NCI-H1417 (cell line): ENCODE measurements at places on chromosomes 16 and 17.

- no peak for DNase-seq
Observed at GRCh38 chr16:85888405-85889331, 10.3 kb upstream of the IRF8 start.

GRCh38 chr17:60127068-60128064 lies 22.4 kb upstream of the CA4 start:
- DNase-seq = no peak

DNA sequence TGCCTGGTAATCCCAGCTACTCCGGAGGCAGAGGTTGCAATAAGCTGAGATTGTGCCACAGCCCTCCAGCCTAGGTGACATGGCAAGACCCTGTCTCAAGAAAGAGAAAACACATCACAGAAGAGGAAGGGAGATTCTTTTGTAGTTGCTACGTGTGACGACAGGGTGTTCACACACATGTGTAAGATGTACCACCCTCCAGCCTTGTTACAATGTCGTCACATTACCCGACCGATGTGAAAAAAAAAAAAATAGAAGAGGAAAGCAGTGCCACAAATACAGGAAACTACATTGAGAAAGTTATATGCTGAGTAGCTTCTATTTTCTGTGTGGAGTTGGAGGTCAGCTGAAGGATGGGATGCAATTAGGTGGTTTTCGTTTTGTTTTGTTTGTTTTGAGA lies 56.0 kb downstream of the CLUH start:
- DNase-seq = no peak

- DNase-seq = no peak
Observed at GRCh38 chr16:84509032-84509950, 4.8 kb upstream of the MEAK7 start.

- DNase-seq = no peak
Observed at GRCh38 chr17:59839651-59840328, 53.0 kb downstream of the TUBD1 start.

DNA sequence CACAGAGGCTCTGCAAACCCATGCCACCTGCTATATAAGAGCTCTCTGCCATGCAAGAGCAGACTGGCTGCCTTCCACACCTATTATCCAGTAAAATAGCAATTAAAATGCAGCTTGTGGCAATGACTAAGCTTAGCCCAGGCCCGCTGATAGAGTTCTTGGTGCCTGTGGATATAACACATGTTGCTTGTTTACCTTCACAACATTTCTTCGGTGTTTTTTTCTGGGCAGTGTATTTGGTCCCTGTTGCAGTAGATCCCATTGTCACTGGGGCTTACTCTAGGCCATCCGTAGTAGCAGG lies 63.5 kb downstream of the SPECC1 start:
- DNase-seq = no peak

GRCh38 chr17:36934692-36935630 lies 2.3 kb upstream of the LHX1 start:
- DNase-seq = no peak

DNA sequence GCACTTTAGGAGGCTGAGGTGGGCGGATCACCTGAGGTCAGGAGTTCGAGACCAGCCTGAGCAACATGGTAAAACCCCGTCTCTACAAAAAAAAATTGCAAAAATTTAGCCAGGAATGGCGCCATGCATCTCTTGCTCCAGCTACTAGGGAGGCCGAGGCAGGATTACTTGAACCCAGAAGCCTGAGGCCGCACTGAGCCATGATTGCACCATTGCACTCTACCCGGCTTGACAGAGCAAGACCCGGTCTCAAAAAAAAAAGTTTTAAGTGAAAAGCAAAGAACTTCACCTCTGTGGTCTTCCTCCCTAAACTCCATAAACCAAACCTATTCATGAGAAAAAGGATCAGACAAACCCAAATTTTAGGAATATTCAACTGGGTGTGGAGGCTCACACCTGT lies 7.0 kb downstream of the CD2BP2 start:
- no peak for DNase-seq

GRCh38 chr17:76523084-76524037 lies 14.1 kb downstream of the CYGB start:
- peak; percentile 69 for DNase-seq

DNA sequence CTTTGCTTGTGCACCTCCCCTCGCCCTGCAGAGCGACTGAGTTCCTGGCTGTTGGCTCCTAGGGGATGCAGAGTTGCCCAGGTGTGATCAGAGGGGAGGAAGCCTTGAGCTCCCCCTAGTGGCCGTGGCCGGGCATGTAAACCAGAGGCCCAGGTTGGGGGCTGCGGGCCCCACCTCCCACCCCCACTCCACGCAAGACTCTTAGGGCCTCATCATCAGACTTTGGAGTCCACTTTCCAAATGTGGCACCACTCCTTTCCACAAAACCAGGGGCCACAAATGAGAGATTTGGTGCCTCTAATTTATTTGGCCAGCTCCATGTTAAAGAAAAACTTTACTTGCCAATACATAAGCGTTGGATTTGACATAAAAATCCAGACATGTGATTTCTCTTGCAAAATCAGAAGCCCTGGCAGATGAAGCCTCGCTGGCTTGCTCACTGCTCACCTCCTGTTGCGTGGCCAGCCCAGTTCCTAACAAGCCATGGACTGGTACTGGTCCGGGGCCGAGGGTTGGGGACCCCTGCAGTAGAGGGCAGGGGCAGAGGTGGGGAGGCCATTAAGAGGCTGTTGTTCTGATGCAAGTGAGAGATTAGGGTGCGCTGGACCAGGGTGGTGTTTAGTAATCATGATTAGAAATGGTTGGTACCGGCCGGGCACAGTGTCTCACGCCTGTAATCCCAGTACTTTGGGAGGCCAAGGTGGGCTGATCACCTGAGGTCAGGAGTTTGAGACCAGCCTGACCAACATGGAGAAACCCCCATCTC lies 28.7 kb upstream of the GAS7 start:
- no peak for DNase-seq

- DNase-seq = no peak
Observed at GRCh38 chr16:68642047-68642435, 3.1 kb upstream of the CDH3 start.

DNA sequence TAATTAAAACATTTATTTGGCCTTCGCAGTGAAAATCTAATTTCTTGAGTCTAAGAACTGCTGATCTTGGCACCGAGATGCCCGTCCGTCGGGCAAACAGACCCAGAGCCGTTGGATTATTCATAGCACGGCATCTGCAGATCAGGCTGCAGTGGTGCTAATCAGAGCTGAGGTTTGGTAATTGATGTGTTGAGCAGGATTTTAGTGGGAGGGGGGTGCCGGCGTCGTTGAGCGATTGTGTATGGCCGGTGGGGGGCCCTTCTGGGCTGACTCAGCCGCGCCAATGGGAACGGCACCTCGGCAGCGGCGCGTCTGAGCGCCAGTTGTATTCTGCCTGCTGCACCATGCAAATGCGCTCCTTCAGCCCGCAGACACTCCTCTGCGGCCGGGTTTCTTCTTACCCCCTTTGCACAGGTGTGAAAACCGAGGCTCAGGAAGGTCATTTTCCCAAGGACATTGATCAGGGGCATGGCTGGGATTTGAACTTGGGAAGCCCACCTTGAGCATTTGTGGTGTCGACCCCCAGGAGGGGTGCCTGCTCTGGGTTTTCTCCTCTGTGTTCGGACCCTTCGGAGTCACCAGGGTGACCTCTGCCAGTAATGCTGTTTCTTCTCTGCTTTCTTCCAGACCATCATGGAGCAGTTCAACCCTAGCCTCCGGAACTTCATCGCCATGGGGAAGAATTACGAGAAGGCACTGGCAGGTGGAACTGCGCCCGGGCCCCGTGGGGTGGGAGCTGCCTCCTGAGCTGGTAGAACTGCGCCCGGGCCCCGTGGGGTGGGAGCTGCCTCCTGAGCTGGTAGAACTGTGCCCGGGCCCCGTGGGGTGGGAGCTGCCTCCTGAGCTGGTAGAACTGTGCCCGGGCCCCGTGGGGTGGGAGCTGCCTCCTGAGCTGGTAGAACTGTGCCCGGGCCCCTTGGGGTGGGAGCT lies 18.4 kb downstream of the BAIAP2 start:
- no peak for DNase-seq

- no peak for DNase-seq
Observed at GRCh38 chr17:47831934-47832327, 461 bp downstream of the LRRC46 start.

GRCh38 chr17:949623-950303 lies 29.8 kb downstream of the NXN start:
- no peak for DNase-seq

- no peak for DNase-seq
Observed at GRCh38 chr17:64492481-64493109, 4.3 kb downstream of the POLG2 start.

GRCh38 chr16:15553313-15554088 lies 89.5 kb downstream of the MARF1 start:
- DNase-seq = no peak

DNA sequence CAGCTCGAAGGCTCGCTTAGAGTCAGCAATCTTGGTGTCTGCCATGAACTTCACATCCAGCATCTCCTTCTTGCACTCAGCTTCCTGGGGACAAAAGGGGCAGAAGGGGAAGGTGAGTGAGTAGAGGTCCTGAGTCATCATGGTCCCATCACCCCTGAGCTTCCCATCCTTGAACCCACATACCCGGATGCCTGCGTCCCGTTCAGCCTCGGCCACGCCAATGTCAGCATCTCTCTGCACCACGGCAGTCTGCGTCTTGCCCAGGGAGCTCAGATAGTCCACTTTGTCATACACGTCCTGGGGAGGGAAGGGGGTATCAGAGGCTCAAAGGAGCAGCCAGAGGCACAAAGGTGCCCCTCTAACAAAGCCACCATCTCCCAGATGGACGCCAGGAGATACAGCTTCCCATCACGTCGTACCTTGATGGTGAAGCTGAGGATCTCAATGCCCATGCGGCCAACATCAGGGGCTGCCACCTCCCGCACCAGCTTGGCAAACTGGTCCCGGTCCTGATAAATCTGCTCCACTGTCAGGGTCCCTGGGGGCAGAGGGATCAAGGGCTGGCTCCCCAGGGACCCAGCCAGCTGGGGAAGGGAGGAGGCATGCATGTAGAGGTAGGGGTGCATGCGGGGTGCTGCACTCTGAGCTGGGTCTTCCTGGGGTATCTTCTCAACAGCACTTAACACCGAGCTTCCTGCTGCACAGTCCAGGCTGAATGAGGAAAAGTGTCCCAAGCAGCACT lies 15.2 kb downstream of the FLOT2 start:
- DNase-seq = no peak

GRCh38 chr17:80102664-80103448 lies 1.5 kb downstream of the GAA start:
- DNase-seq = no peak
